GM13976 (cell line): ENCODE measurements at places on chromosomes 7 and 10.

DNA sequence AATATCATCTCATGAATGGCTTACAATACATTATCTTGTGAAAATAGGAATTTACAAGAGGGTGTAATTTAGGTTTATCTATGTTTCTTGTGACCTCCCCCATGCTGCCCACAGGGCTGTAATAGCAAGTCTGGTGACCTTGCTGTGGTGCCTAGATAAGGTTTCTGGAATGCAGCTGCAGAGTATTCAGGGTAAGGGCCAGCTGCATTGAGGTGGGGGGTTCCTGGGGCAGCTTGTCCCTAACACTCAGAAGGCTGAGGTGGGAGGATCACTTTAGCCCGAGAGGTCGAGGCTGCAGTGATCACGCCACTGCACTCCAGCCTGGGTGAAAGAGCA lies 5.3 kb upstream of the DHTKD1 start:
- DNase-seq, result no peak

GRCh38 chr10:14578060-14578952 lies 196.4 kb downstream of the FAM107B start:
- no peak for DNase-seq

GRCh38 chr7:134419875-134420274 lies 39.0 kb downstream of the AKR1B1 start:
- DNase-seq, result no peak

- peak; percentile 22 for DNase-seq
These were observed 624 bp upstream of the CEP55 start for GRCh38 chr10:93495654-93496321.

DNA sequence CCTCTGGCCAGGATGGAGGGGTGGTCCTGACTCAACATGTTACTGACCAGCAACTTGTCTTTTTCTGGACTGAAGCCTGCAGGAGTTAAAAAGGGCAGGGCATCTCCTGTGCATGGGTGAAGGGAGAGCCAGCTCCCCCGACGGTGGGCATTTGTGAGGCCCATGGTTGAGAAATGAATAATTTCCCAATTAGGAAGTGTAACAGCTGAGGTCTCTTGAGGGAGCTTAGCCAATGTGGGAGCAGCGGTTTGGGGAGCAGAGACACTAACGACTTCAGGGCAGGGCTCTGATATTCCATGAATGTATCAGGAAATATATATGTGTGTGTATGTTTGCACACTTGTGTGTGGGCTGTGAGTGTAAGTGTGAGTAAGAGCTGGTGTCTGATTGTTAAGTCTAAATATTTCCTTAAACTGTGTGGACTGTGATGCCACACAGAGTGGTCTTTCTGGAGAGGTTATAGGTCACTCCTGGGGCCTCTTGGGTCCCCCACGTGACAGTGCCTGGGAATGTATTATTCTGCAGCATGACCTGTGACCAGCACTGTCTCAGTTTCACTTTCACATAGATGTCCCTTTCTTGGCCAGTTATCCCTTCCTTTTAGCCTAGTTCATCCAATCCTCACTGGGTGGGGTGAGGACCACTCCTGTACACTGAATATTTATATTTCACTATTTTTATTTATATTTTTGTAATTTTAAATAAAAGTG lies 6.0 kb downstream of the PLAU start:
- DNase-seq, result no peak
